Activated T-cell treated with anti-CD3 and anti-CD28 coated beads for 24 hours (primary cell): ENCODE measurements at places on chromosomes 4 and X.
A peak's percentile ranks its signal among the peaks of the same experiment; 100 is the strongest.

- no peak for DNase-seq
These were observed 3.0 kb downstream of the STOX2 start for GRCh38 chr4:183907871-183908683.

GRCh38 chr4:99966692-99967091, 16.6 kb upstream of the H2AZ1 start:
- no peak for DNase-seq

DNA sequence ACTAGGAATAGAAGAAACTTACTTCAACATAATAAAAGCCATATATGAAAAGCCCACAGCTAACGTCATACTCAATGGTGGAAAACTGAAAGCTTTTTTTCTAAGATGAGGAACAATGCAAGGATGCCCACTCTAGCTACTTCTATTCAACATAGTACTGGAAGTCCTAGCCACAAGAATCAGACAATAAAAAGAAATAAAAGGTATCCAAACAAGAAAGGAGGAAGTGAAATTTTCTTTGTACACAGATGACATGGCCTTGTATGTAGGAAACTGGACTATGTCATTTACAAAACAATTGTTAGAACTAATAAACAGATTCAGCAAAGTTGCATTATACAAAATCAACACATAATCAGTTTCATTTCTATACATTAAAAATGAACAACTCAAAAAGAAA, 25.5 kb upstream of the NXT2 start:
- no peak for DNase-seq

GRCh38 chrX:71671043-71671780, 3.9 kb downstream of the LOC101059915 start:
- peak; percentile 52 for DNase-seq

DNA sequence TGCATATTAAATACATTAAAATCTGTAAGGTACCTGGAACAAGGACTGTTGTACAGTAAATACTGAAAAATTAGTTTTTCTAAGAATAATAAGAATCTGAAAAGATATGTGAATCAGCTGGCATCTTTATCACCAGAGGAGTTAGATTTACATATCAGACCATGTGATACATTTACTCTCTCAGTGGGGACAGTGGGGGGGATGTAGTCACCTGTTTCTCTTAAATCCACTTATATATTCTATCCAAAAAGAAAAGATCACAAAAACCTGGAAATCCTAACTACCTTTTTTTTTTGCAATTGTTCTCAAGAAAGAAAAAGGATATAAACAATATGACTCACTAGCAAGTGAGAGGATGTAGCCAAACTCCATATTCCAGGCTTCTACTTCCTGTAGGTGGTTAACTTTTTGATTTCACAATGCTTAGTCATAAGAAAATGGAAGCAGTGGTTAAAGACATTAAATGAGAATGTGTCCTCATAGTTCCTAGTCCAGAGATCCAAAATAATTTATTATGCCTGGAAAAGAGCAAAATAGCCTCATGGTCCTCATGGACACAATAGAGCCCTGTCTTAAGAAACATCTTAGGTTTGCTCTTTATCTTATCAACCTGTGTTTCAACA, 22.5 kb upstream of the MYOZ2 start:
- DNase-seq, result no peak

- no peak for DNase-seq
These were observed 34.2 kb downstream of the TSC22D3 start for GRCh38 chrX:107741404-107741790.
